ENCODE measurements at places on chromosomes 1 and 21. TPM values are rescaled to one million over a fixed set of nuclear protein-coding genes. Genes with fewer than 3 reads are reported as not detected.

- no peak overlapping the region for H3K4me3 ChIP-seq
- DNase-seq: no peak
- no peaks in the 10 kb centered on the region for H3K4me1 ChIP-seq
- no peaks in the 10 kb centered on the region for H3K36me3 ChIP-seq
- no peak overlapping the region for H3K27ac ChIP-seq
Observed at GRCh38 chr1:86184426-86184825, 27.9 kb upstream of the COL24A1 start.

DNA sequence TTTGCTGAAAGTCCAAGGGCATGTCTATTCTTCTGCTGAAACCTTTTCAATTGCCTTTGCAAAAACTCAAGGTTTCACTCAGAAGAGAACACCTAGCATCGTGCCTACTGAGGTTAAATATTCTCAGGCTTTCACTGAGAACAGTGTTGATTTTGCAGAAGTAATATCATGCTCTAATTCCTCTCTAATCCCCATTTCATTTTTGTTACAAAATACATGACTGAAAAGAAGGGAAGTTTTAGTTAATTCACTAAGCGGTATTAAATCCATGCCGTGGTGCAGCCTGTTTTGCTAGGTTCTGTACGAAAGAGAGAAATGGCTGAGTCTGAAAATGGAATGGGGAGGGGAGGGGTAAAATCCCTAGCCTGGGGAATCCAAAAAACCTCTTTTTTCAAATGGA, 163.2 kb upstream of the CAMK1G start:
- no peaks in the 10 kb centered on the region for H3K27me3 ChIP-seq
- H3K27ac ChIP-seq: no peak overlapping the region
- no peak for DNase-seq
- H3K36me3 ChIP-seq: no peaks in the 10 kb centered on the region
- no peak overlapping the region for H3K4me3 ChIP-seq

DNA sequence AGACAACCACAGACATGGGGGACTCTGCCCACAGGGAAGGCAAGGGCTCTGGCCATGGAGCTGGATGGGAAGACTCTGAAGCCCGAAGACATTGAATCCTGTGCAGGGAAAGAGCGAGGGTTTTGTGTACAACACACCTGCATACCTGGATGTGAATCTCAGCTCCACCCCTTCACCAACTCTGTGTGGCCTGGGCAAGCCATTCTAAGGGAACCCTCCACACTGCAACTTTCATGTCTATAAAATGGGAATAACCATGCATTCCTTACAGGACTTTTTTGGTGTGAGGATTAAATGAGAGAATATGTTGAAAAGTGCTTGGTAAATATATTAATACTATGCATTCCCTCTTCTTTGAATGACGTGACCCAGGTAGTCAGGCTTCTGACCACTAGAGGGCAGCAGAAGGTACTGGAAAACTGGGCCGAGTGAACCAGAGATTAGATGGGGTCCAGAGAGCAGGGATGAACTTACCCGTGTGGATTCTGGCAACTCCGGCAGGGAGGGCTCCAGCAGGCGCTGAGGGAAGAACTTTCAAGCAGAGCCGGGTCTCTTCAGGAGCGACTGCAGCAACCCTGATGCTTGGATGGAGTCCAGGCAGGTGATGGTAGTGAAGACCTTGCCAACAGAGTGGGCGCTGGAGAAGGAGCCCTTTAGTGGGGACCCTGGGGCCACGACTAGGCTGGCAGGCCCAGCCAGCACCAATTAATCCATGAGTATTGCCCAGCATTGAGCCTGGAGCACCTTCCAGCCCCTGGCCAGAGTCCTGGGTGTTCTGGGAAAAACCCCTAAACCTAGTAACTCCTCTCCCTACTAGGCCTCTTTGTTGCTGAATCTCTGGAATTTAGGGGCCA, 834 bp upstream of the ELF3 start:
- peak; percentile 98 for DNase-seq
- H3K36me3 ChIP-seq: peaks cover 13% of the 10 kb centered on the region
- H3K4me3 ChIP-seq: no peak overlapping the region

GRCh38 chr21:42512346-42513034, 1.2 kb upstream of the SLC37A1 start:
- H3K4me1 ChIP-seq: peaks cover 2% of the 10 kb centered on the region
- no peak overlapping the region for H3K4me3 ChIP-seq
- H3K36me3 ChIP-seq: no peaks in the 10 kb centered on the region
- H3K27me3 ChIP-seq: peaks cover 3% of the 10 kb centered on the region
- no peak for DNase-seq

- H3K27ac ChIP-seq: no peak overlapping the region
- no peak overlapping the region for H3K4me3 ChIP-seq
- peaks cover 14% of the 10 kb centered on the region for H3K4me1 ChIP-seq
- no peaks in the 10 kb centered on the region for H3K36me3 ChIP-seq
Observed at GRCh38 chr1:19804831-19805251, 5.1 kb upstream of the TMCO4 start.

EDN2 gene
- total RNA-seq: not detected

All from osteoblast (primary cell).